ENCODE measurements at places on chromosomes 2 and 18.
A peak's percentile ranks its signal among the peaks of the same experiment; 100 is the strongest.

- DNase-seq, result no peak
These were observed 25.1 kb downstream of the ANXA4 start for GRCh38 chr2:69767034-69767433.

DNA sequence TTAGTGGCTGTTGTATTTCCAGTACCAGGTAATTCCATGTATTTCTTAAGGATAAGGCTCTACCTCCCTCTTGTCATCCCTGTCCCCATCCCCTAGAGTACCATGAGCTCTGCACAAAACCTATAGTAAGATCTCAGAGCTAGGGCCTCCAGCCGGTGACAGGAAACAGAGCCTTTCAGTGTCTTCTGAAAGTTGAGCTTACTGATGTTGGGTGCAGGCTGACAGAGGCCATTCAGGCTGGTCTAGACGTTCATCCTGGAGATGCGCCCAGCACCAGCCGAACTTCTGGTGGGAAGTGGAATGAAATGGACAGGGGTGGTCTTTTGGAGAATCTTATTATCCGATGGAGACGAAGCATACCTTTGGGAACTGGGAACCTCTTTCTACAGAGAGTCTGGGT is 16.7 kb upstream of the LYPD6B start:
- DNase-seq, result no peak

DNA sequence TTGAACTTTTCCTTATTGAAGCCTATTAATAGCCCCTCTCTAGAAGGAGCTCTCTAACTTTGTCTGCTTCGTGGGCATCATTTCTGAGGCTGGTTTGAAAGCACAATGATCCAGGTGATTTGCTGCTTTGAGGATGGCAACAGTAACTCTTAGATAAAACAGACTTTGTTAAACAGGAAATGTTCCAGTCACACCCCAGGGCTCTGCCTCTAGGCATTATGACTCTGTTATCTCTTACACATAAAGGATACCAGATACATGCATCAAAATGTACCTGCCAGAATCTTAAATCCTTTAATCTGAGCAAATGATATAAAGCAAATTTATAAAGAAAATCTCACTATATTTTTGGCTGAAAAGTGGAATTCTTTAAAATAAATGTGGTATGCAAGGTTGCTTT is 52.3 kb downstream of the GAD1 start:
- no peak for DNase-seq

DNA sequence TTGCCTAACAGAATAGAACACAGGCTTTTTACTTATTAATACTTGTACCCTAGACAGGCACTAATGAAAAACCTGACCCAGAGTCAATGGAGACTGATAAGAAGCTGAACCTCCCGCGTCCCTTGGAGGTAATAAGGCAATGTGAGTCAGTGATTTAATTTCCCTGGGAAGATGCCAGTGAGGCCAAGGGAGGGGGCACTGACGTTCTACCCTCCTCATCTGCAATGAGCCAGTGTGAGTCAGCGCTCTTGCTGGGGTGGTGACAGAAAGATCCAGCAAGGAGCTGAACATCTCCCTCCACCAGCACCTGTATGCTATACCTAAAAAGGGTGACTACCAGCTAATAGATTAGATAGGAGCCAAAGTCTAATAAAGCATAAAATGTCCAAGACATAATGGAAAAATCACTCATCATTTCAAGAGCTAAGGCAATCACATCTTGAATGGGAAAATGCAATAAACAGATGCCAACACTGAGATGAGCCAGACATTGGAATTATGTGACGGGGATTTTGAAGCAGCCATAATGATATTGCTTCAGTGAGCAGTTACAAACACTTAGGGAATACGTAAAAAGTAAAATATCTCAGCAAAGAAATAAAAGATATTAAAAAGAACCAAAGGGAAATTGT is 116.9 kb downstream of the TPGS2 start:
- no peak for DNase-seq

- no peak for DNase-seq
These were observed 13.4 kb downstream of the NIFK start for GRCh38 chr2:121723316-121723715.

DNA sequence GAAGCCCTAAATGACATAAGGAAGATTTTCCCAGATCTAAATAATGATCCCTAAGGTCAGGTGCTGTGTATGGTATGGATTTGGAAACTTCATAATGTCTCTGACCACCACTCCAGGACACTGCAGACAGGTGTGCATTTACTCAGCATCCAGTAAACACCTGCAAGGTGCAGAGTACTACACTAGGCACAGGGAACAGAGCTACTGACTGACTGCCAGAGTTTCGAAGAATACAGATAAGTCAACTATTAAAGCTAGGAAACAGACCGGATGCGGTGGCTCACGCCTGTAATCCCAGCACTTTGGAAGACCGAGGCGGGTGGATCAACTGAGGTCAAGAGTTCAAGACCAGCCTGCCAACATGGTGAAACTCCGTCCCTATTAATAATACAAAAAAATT is 65.0 kb downstream of the ATP8B1 start:
- no peak for DNase-seq

DNA sequence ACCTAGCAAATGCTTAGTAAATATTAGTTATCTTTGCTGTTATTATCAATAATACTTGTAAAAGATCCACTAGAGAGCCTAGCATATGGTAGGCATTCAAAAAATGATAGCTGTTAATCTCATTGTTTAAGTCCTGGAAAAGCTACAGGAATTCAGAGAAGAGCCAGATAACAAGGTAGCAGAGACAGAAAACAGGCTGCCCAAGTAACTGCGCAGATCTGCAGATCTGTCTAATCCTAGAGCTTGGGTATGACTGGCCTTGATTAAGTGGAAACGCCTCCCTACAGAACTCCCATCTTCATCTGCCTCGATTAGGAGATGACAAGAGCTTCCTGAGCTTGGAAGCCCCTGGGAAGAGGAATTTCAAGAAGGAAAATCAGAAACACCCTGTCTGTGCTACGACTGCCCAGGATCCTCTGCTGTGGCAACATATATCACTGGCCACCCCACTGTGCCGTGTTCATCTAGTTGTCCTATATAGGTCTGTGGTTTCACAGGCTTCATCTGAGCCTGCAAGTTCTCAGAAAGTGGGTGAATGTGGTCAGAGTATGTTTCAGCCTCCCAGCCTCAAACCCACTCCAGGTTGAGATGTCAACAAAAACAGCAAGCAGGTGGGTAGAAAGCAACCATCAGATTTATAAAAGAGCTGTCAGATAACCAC is 151.5 kb upstream of the PKDCC start:
- DNase-seq, result no peak

DNA sequence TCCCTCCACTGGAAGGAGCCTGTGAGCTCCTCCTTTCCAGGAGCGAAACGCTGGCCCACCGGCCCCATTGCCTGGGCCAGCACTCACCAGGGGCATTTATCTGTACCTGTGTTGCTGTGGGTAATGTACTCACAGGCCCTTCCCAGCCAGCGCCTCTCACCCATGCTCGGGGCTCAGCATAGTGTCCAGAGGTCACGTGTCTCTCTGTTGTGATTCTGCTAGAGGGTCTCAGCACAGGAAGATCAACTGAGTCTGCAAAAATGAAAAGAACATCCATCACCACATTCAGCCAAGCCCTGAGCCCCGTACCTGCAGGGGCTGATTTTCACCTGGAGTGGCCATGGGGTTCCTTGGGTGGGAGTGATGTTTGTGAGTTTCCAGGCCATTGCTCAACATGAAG is 103.1 kb upstream of the TPO start:
- DNase-seq, result no peak

GRCh38 chr2:31729442-31730092 is 148.8 kb upstream of the SRD5A2 start:
- DNase-seq, result peak; percentile 22

GRCh38 chr2:197081294-197081693 is 154.8 kb upstream of the PGAP1 start:
- no peak for DNase-seq

DNA sequence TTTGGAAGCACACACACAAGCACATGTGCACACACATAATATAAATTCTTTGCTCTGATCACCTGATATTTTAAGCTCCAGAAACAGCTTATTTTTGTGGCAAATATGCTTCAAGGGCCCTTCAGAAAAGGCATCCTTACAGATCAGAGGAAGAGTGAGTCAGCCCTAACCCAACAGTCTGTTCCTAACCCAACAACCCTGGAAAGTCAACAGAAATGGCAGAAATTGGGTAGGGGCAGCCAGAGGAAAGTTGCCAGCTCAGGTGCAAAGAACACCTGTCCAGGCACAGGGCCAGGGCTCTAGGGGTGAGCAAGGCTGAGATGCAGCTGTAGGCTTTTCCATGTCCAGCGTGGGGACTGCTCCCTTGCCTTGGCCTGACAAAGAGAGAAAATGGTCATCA is 6.4 kb upstream of the NCKAP5 start:
- no peak for DNase-seq

DNA sequence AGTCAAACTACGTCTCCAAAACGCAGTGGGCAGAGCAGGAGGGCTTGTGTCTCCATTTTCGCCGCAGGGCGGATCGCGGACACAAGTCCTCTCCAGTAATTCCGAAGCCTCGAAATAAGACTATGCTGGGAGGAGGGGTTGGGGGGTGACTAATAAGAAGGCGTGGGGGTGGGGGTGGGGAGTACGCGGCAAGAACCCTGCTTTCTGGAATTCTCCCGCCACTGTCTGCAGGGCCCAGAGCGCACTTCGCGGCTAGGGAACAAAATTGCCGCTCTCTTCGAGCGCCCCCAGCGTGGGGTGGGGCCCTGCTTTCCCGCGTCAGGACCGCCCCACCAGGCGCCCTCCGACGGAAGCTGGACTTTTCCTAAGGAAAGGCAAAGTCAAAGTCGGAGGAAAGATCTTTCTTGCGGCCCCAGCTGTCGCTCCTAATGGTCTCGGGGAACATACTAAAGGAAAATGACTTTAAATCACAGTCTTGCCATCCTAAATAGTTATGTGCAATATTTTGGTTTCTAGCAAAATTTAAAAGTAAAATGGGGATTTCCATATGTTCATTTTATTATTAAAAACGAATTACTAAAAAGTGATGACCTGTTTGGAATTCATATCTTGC is 11.9 kb downstream of the NR4A2 start:
- DNase-seq, result no peak

DNA sequence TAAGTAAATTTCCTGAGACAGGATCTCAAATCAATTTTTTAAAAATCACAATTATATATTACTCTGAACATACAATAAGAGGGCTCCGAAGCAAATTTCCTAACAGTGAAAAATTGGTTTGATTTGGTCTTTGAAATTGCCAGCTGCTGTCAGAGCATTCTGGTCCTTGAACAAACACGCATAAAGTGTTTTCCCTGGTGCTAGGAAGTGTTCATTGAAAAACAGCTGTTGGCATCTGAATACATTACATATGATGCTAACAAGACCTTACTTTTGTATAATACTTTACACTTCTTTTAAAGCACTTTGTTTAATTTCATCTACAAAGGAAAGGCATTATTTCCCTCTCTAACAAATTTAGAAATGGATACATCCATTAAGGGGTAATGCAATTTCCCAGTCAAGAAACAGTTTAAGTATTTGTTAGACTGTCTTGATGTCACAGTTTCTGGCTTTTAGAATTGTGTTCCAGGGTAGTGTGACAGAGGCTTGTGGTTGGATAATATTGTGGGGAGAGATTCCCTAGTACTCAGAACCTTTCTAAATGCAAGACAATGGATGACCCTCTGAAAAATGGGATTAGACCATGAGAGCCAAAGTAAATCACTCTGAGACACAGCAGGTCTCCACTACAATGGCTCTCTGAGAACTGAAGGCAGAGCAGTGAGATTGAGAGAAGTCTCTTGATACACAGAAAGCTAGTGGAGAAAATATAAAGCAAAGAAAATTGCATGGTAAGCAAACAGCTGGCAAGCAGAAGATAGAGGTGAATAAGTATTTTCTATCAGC is 299.0 kb downstream of the TRIB2 start:
- DNase-seq, result no peak

All from HAP-1 (cell line).